ENCODE measurements at places on chromosomes 2 and 18. TPM values are rescaled to one million over a fixed set of nuclear protein-coding genes. Genes with fewer than 3 reads are reported as not detected.

DNA sequence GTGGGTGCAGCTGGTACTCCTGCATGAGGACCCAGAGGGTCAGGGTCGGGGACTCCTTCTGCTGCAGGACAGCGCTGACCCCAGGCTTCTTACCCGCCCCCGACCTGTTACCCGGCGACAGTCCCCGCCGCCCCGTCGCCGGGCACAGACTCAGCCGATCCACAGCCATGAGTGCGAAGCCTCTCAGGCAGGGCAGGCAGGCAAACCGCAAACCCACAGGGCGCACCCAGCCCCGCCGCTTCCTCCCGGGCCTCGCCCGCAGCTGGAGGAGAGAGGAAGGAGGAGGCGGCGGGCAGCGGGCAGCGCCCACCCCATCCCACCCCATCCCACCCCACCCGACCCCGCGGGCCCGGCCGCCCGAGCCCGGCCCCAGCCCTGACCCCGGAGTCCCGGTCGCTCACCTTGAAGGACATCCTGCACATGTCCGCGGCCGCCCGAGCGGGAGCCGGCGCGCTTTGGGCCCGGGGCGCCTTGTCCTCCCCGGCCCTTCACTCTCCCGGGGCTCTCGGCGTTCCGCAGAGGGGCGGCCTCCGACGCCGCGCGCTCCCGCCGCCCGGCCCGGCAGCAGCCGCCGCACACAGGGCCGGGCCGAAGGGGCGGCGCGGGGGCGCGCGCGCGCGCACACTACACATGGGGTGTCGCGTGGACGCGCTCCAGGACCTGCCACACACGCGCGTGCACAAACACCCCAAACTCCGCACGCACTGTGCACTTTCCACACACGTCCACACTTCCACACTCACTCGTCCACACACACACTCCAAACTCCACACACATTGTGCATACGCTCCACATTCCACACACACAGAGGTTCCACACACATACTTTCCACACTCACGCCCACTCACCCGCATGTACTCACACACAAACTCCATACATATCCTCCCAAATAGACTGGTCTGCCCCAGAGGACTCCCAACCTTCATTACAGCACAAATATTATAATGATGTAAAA is at the start of gene ANKRD29:
Gene ANKRD29, minus strand, starts transcription at position 603 of the 955 bp plus-strand sequence. Its CDS starts 181 bp downstream, at position 422.
- peak; percentile 54 for DNase-seq
- peaks cover 17% of the 10 kb centered on the region for H3K4me1 ChIP-seq
- no peaks in the 10 kb centered on the region for H3K36me3 ChIP-seq
- peak within 1 kb of the TSS; percentile 9 for H3K27ac ChIP-seq
- peak within 1 kb of the TSS; percentile 82 for H3K4me3 ChIP-seq

DNA sequence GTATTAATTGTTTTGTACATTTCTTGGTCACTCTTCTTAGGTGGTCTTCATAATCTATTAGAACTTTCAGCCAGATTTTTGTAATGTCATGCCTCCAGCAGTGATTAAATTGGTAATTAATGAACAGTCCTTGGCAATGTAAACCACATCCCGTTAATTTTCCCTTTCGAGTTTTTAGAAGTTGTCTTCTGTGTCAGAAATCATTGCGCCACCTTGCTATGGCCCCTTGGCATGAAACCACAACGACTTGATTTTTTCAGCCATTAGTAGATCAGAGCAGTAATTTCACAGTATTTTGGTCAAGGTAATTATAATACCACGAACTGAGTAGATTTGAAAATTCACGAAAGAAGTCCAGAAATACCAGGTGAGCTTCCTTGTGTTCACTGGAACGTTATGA is 86.0 kb upstream of the OTX1 start:
- H3K4me1 ChIP-seq, result peaks cover 3% of the 10 kb centered on the region
- H3K36me3 ChIP-seq, result no peaks in the 10 kb centered on the region
- H3K4me3 ChIP-seq, result no peak overlapping the region
- no peaks in the 10 kb centered on the region for H3K27me3 ChIP-seq
- no peak overlapping the region for H3K27ac ChIP-seq
- no peak for DNase-seq

- H3K27ac ChIP-seq, result no peak overlapping the region
- peaks cover 11% of the 10 kb centered on the region for H3K4me1 ChIP-seq
- no peaks in the 10 kb centered on the region for H3K27me3 ChIP-seq
- DNase-seq, result no peak
- H3K4me3 ChIP-seq, result no peak overlapping the region
Observed at GRCh38 chr2:54942373-54942772, 107.9 kb downstream of the RTN4 start.

DNA sequence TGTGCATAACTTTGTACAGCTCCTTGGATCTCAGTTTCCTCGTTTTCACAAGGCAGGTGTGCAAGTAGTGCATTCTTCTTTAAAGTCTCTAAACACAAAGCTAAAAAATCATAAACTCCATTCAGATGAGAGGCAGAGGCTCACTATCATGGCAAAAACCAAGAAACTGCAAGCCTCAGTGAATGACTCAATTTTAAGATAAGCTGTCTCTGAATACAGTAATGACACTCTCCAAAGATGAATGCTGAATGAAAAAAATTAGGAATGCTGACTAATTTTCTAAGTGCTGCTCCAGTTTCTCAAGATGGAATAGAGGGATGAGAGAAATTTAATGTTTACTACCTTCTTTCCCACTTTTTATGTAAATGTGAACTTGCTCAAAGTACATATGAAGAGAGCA is 17.2 kb downstream of the B4GALT6 start:
- no peaks in the 10 kb centered on the region for H3K4me1 ChIP-seq
- no peak overlapping the region for H3K27ac ChIP-seq
- no peak overlapping the region for H3K4me3 ChIP-seq
- peaks cover 5% of the 10 kb centered on the region for H3K27me3 ChIP-seq
- no peak for DNase-seq

DNA sequence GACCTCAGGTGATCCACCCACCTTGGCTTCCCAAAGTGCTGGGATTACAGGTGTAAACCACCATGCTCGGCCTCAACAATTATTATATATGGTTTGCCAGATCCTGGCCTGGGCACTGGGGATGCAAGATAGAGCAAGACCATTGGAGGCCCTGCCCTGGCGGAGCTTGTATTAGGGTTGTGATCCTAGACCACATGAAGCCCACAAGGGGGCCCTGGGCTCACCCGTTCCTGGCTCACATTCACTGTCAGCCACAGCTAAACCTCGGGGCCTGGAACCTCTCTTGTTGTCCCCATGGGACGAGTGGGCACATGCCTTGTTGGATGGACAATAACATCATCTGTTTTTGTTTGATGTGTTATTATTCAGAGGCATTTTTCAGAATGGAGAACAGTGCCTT is 14.9 kb downstream of the HPCAL1 start:
- H3K27me3 ChIP-seq, result no peaks in the 10 kb centered on the region
- peaks cover 19% of the 10 kb centered on the region for H3K36me3 ChIP-seq
- DNase-seq, result no peak
- no peak overlapping the region for H3K4me3 ChIP-seq
- H3K4me1 ChIP-seq, result peaks cover 11% of the 10 kb centered on the region

GRCh38 chr2:43025709-43026295 is 200.6 kb downstream of the ZFP36L2 start:
- DNase-seq, result no peak
- H3K4me3 ChIP-seq, result no peak overlapping the region
- peaks cover 3% of the 10 kb centered on the region for H3K4me1 ChIP-seq
- H3K27ac ChIP-seq, result no peak overlapping the region
- H3K27me3 ChIP-seq, result peaks cover 8% of the 10 kb centered on the region

DNA sequence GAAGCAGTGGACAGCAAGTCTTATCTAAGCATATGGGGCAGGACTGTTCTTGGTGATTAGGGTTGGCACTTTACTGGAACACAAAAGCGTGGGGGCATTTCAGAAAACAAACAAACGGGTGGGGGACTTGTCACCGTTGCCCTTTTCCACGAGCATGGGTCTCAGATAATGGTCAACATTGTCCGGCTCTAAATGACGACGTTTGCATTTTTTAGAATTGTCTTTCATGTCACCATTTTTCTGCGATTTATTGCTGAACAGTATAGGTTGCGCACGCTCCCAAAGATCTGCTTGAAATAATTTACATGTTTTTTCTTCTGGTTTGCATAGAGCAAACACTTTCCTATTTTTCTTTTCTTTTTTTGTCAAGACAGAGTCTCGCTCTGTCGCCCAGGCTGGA is 46.6 kb upstream of the TBC1D8 start:
- no peak for DNase-seq
- H3K27ac ChIP-seq, result no peak overlapping the region
- no peaks in the 10 kb centered on the region for H3K36me3 ChIP-seq
- no peak overlapping the region for H3K4me3 ChIP-seq
- H3K4me1 ChIP-seq, result no peaks in the 10 kb centered on the region

DNA sequence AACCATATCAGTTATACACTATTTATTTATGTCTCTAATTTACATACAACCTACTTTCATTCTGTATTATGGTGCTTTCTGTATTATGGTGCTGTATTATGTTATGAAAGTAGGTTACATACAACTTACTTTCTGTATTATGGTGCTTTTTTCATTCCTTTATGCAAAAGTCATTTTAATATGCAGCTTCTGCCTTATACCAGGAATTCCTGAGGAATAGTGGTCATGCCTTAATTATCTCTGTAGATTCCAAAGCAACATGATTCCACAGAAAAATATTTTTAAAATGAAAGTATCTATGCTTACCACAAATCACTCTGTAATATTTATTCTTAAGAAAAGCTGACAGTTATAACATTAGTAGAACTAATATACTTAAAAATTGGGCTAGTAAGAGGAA is 922.0 kb upstream of the NRXN1 start:
- no peaks in the 10 kb centered on the region for H3K4me1 ChIP-seq
- no peak overlapping the region for H3K4me3 ChIP-seq
- H3K27me3 ChIP-seq, result no peaks in the 10 kb centered on the region
- no peaks in the 10 kb centered on the region for H3K36me3 ChIP-seq
- DNase-seq, result no peak
- no peak overlapping the region for H3K27ac ChIP-seq

- peaks cover 10% of the 10 kb centered on the region for H3K4me1 ChIP-seq
- DNase-seq, result no peak
- no peak overlapping the region for H3K4me3 ChIP-seq
- H3K27ac ChIP-seq, result no peak overlapping the region
Observed at GRCh38 chr2:187050409-187050998, 201.5 kb upstream of the ZSWIM2 start.

DNA sequence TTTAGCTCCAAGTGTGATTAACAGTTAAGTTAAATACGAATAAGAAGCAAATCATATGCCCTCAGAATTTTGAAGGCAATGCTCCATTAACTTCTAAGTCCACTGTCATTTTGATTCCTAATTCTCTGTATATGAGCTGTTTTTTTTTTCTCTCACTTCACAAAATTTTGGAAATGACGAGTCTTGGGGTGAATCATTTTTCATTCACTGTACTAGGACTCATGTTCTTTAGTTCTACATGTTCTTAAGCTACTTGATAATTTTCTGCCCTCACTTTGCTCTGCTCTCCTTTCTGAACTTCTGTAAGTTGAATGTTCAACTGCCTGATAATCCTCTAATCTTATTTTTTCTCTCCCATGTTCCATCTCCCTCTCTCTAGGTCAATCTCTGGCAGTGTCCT is 141.0 kb downstream of the THADA start:
- no peak overlapping the region for H3K4me3 ChIP-seq
- no peaks in the 10 kb centered on the region for H3K27me3 ChIP-seq
- peaks cover 36% of the 10 kb centered on the region for H3K4me1 ChIP-seq

DNA sequence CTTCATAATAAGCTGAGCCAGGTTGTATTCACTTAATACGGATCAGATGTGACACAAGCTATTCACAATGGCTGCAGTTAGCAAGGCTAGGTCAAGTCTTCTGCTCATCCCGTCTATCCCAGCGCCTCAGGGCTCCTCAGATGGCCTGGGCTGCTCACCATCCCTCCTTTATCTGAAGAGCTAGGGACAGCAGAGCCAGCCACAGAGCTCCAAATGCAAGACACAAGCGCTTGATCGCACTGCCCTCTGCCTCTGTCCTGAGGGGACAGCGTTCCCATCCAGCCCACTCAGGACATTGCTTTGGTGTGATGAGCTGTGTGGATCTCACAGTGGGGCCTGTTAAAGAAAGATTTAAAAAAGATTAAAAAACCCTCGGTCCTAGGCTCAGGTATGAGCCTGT is 254.4 kb upstream of the HS6ST1 start:
- peaks cover 41% of the 10 kb centered on the region for H3K27me3 ChIP-seq
- DNase-seq, result no peak
- H3K4me1 ChIP-seq, result no peaks in the 10 kb centered on the region
- H3K4me3 ChIP-seq, result no peak overlapping the region
- no peaks in the 10 kb centered on the region for H3K36me3 ChIP-seq

DNA sequence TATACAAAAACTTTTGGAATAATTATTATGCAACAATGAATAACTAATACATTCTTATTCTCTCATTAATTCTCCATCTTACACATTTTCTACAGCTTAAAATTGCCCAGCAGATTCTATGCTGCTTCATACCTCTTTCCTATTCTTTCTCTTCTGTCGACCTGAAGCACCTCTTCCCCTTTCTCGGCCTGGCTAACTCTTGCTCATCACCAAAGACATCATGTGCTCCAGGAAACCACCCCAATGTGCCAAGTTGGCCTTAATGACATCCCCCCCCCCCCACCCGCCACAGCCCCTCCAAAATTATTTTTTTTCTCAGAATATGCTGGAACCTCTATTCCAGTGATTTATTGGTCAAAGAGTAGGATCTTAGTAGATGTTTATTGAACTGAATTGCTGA is 43.6 kb downstream of the ZNF521 start:
- no peak overlapping the region for H3K27ac ChIP-seq
- H3K4me3 ChIP-seq, result no peak overlapping the region
- H3K27me3 ChIP-seq, result no peaks in the 10 kb centered on the region

DNA sequence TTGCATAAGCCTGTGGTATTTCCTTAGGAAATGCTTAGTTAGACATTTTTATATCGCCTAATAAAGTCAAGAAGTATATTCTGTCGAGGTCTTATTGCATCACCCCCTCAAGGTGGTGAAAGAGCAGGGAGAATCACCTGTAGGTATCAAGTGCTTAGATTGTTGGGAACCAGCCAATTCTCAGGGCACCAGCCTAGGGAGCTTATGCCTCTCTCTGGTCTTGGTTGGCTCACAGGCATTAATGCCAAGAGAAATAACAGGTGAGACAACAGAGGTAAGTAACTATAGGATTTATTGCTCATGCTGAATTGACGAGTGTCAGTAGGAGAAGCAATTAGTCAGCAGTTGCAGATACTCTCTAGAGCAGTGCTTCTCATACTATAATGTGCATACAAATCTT is 663.3 kb upstream of the ZNF804A start:
- no peaks in the 10 kb centered on the region for H3K36me3 ChIP-seq
- no peak overlapping the region for H3K27ac ChIP-seq
- no peak overlapping the region for H3K4me3 ChIP-seq
- no peaks in the 10 kb centered on the region for H3K27me3 ChIP-seq
- no peak for DNase-seq

GRCh38 chr2:203718087-203718486 is 11.6 kb downstream of the CD28 start:
- peak; percentile 66 for DNase-seq
- peaks cover 73% of the 10 kb centered on the region for H3K36me3 ChIP-seq
- H3K4me3 ChIP-seq, result peak overlapping the region; percentile 48
- H3K27me3 ChIP-seq, result no peaks in the 10 kb centered on the region

The HOXD12 gene
- total RNA-seq, result not detected

The CCDC85A gene
- not detected for total RNA-seq

The MAPK4 gene
- not detected for total RNA-seq

The OSR1 gene
- not detected for total RNA-seq

The RGPD6 gene
- total RNA-seq, result 13.0 TPM

Data from activated T-helper 2 cell treated with anti-CD3 and anti-CD28 coated beads, Interferon-gamma antibody, Interleukin-2, Interleukin-4, amounts not matched to agents 10 μg/mL and 5 μg/mL and 100 μg/mL, durations not matched to agents 14 hours and 24 hours and 36 hours (primary cell).